Activated CD4-positive, alpha-beta T cell treated with anti-CD3 and anti-CD28 coated beads for 36 hours (primary cell): ENCODE measurements at places on chromosomes 3 and 15. TPM values are rescaled to one million over a fixed set of nuclear protein-coding genes. Genes with fewer than 3 reads are reported as not detected.

- peak; percentile 9 for DNase-seq
- no peaks in the 10 kb centered on the region for H3K4me1 ChIP-seq
- H3K36me3 ChIP-seq, result peaks cover 2% of the 10 kb centered on the region
- H3K27me3 ChIP-seq, result no peaks in the 10 kb centered on the region
These were observed 16.1 kb upstream of the RARRES1 start for GRCh38 chr3:158748237-158748828.

KBTBD13 gene
- not detected for total RNA-seq

- H3K27ac ChIP-seq, result peak overlapping the region; percentile 51
- peaks cover 3% of the 10 kb centered on the region for H3K27me3 ChIP-seq
- peaks cover 20% of the 10 kb centered on the region for H3K4me1 ChIP-seq
- H3K4me3 ChIP-seq, result peak overlapping the region; percentile 68
- H3K36me3 ChIP-seq, result no peaks in the 10 kb centered on the region
These were observed 53.2 kb downstream of the CCDC54 start for GRCh38 chr3:107430214-107430995.

CLDN11 gene
- total RNA-seq, result not detected

- peaks cover 11% of the 10 kb centered on the region for H3K4me1 ChIP-seq
- H3K27ac ChIP-seq, result no peak overlapping the region
- H3K27me3 ChIP-seq, result no peaks in the 10 kb centered on the region
- no peaks in the 10 kb centered on the region for H3K36me3 ChIP-seq
These were observed 384.8 kb upstream of the TGFBR2 start for GRCh38 chr3:30221619-30222018.

DNA sequence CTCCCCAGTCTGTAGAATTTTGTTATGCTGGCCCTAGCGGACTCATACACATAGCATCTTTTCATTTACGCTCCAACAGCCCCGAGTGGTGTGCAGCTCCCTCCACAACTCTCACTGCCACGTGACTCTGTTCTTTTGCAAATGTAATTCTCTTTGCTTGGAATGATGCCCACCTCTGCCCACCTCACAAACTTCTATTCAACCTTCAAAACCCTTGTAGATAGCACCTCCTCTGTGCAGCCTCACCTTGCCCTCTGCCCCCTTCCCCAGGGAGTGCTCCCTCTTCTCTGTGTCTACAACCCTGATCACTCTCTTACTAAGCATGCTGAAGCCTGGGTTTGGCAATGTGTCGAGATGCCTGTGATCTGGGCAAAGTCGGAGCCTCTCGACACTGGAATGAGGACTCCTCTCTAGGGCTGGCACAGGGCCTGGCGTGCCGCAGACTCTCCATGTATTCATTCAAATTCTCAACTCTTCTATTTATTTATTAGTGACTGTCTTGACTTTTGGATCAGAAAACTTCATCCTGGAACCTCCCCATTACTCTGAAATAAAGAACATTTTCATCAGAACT, 73.5 kb downstream of the MGLL start:
- H3K36me3 ChIP-seq, result no peaks in the 10 kb centered on the region
- no peak overlapping the region for H3K4me3 ChIP-seq
- H3K27ac ChIP-seq, result no peak overlapping the region
- H3K27me3 ChIP-seq, result peaks cover 6% of the 10 kb centered on the region
- peaks cover 9% of the 10 kb centered on the region for H3K4me1 ChIP-seq

DNA sequence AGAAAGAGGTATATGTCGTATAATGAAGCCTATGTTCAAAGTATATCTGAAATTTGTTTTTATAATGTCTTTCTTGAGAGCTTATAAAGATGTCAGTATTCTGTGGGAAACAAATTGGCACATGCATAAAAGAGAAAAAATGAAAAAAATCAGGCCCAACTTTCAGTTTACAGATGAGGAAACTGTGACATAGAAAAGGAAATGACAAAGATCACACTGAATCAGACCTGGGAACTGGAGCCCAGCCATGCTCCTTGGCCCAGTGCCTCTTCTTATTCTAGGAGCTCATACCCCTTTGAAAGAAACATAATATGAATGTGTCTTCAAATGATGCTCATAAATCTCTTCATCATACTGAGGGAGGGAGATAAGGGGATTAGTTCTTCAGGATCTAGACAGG, 48.4 kb downstream of the TMEM44 start:
- no peaks in the 10 kb centered on the region for H3K27me3 ChIP-seq
- peak overlapping the region; percentile 97 for H3K27ac ChIP-seq
- H3K36me3 ChIP-seq, result peaks cover 18% of the 10 kb centered on the region
- DNase-seq, result peak; percentile 69

QTRT2 gene
- 31.3 TPM for total RNA-seq
